Stimulated activated CD4-positive, alpha-beta T cell treated with anti-CD3 and anti-CD28 coated beads, Interleukin-2, amount 100 ng/mL, for 24 hours (primary cell): ENCODE measurements at places on chromosomes 6 and 20.

DNA sequence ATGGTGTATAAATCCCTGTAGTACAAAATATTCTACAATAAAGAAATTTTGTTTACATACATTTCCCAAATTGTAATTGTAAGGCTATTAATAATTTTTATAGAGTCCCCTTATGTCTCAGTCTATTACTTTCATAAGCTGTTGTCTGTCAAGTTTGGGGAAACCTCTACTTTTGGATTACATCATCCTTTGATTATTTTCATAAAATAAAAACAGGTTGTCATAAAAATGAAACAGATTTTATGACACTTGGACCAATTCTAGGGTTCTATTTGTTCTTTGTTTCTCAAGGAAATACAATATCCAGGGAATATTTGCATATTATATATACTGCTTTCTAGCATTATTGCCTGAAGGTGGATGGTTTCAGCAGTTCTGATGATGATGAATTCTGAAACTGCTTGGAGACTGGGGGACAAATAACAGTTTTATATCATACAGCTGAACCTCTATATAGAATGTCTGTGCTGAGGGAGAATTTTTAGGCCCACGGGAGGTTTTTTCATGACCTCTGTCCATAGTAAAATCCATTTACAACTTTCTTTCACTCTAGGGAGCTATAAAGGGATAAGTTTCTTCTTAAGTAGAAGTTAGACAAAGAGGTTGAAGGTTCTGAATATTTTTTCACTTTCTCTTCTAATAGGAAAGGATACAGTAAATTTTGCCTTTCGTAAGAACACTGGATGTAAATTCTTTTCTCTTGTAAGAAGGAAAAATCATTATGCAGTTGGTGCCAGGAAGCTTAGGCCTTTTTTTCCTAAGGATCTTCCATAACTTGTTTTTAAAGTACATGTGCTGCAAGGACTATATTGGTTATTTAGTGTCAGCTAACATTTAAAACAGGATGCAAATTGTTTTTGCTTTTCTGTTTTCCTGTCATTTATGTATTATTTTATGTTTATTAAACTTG, 58.0 kb downstream of the CD2AP start:
- DNase-seq = no peak

GRCh38 chr6:89489078-89489477, 56.1 kb downstream of the ANKRD6 start:
- no peak for DNase-seq

DNA sequence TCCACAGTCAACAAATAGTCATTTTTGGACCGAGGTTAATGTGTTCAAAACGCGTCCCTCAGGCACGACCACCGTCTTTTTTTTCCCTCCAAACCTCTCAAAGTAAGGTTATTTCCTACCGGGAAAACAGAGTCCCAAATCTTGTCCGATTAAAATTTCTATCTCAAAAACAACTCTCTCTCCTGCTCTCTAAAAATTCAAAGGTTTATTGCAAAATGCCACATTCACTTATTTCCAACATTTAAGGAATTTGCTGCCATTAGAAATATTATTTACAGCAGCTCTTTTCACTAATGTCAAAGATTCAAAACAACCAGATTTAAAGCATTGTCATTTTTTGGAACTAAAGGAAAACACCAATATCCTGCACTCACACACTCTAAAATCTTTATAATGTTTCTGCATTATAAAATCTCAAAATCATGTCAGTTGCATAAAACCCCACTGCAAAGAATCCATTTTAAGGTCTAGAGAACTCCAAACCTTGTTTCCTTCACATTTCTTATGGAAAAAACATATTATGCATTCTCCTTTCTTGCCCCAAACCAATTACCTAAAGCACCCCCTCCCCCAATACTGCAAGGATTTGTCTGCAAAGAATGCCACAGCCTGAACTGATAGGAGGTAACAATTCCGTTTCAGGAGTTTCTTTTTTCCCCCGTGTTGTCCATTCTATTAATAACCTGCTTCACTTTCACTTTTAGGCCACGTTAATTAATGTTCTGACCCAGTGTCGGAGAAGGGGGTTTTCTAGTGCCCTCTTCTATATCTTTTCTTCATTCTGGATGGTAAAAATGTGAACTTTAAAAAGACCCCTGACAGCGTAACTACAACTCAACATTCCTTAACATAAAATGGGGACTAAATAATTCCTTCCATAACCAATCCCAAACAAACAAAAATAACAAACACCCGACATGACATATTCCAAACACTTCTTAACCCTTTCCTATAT, 1.4 kb downstream of the NRN1 start:
- DNase-seq = no peak

DNA sequence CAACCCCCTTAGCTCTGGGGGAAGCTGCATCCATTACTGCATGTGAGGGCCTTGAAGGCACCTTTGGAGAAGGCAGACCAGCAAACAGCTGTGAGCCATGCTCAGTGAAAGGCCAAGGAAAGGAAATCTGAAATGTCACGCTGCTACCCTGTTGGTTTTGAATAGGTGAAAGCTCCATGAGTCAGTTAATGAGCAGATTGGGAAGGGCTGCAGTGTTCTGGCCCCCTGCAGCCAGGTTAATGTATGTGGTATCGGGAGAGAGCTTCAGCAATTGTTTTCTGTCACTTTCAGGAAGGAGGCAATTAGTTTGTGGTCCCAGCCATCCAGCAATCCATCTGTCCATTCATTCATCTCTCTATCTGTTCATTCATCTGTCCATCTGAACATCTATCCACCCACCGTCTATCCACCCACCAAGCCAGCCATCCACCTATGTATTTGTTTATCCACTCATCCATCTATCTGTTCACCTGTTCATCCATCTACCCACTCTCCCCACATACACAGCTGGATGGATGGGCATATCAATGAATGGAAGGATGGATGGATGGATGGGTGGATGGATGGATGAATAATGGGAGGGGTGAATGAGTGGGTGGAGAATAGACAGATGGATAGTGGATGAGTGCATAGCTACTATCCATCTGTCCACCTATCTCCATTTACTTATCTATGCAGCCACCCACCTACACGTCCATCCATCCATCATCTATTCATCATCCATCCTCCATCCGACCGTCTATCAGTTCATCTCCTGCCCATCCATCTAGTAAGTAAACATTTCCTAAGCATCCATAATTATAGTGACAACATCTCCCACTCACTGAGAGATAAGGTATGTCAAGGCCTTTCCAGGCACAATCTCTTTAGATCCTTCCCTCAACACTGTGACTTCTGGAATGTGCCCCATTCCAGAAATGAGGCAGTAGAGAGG, 16.0 kb downstream of the PCK1 start:
- DNase-seq = no peak

- no peak for DNase-seq
Measured at GRCh38 chr20:37464611-37465010, 56.4 kb upstream of the NNAT start.

DNA sequence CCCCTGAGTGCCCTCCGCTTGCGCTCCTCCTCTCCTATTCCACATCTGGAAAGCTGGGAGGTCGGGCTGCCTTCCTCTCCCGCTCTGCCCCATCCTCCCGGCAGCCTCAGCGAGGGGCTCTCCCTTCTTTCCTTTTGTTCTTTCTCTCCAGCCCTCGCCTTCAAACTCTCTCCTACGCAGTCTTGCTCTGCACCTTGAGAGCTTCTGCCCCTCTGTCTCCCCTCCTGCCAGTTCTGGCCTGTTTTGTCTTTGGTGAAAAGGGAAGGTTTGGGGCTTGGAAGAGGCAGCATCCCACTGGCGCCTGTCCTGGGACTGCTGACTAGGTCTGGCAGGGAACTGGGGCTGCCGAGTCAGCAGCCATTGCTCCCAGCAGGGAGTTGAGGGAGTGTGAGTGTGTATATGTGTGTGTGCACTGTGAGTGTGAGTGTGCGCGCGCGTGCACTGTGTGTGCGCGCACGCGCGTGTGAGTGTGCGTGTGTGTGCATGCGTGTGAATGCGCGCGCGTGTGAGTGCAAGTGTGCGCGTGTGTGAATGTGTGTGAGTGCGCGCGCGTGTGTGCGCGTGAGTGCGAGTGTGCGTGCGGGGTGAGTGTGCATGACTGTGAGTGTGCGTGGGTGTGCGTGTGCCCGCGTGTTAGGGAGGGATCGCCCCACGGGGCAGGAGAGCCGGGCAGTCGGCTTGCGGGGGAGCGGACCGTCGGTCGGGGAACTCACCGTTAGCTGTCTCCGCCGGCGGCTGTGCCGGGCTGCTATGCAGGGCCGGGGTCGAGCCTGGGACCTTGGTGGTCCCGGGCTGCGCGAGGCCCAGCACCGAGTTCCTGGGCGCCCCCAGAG, 523 bp downstream of the CPXM1 start:
- DNase-seq = peak; percentile 29

- no peak for DNase-seq
Measured at GRCh38 chr6:82362878-82363427, 664 bp upstream of the TPBG start.

GRCh38 chr20:3651204-3651962, 11.8 kb downstream of the GFRA4 start:
- no peak for DNase-seq

- DNase-seq = peak; percentile 19
Measured at GRCh38 chr6:110590821-110591351, 114.5 kb upstream of the SLC22A16 start.

DNA sequence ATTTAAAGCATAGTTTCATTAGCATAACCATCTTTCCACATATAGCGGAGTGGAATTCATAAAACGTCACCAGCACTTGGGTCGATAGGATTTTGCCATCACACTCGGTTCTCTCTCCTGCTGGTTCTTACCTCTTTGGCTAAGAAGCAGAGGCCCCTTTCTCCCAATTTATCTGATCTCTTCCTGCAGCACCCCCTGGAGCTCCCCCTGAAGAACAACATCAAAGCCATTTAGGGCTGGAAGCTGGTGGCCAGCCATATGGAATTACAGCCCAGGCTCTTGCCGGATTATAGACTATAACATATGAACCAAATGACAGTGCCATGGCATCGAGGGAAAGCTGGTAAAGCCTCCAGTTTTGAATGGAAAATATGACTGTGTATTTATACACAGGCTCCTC, 6.4 kb upstream of the KIF6 start:
- no peak for DNase-seq

- DNase-seq = no peak
Measured at GRCh38 chr6:79094938-79095337, 16.9 kb upstream of the PHIP start.

DNA sequence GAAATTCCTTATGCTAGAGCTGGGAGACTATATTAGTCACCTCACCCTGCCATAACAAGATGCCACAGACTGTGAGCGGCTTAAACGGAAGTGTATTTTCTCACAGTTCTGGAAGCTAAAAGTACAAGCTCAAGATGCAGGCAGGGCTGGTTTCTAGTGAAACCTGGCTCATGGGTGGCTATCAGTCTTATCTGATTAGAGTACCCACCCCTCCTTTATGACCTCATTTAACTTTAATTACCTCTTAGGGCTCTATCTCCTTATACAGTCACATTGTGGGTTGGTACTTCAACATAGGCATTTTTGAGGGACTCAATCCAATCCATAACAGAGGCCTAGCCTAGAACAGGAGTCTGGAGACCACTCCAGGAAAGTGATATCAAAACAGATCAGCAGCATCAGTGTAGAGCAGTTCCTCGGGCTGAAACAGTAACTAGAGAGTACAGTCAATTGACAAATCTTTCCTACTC, 2.3 kb upstream of the SNRNP48 start:
- no peak for DNase-seq

DNA sequence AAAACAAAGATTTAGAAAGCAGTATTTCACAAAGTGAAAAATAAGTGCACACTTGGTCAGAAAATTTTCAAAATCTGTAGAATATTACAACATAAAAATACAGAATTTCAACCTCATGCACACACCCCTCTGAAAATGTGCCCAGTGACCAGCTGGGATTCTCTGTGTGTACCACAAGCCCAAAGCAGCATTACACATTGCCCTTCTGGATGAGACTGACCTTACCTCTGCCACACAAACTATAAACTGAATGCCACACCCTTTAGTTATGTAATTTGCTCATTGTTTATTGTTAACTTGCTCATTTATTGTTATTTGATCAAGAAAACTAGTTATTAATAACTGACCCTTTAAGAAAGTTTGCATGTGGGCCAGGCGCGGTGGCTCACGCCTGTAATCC, 303.0 kb downstream of the FOXC1 start:
- no peak for DNase-seq

GRCh38 chr6:158769771-158770432, 49.3 kb downstream of the EZR start:
- DNase-seq = no peak

DNA sequence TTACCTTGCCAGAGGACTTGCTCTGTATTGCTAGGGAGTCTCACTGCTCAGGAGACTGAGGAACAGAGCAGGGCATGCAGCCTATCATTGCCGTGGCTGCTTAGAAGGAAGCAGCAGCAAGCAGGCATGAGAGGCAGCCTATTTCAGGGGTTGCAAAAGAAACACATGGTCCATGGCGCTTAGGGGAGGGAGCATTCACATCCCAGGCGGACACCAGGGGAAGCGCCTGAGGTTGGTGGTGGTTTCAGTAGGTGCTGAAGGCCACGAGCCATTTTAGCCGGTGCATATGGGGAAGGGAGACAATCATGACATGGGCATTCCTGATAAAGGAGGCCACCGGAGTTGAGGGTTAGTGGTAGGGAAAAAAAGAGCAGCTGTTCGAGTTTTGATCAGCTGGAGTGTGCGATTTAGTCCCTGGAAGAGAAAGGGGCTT, 20.9 kb downstream of the FARS2 start:
- DNase-seq = no peak

DNA sequence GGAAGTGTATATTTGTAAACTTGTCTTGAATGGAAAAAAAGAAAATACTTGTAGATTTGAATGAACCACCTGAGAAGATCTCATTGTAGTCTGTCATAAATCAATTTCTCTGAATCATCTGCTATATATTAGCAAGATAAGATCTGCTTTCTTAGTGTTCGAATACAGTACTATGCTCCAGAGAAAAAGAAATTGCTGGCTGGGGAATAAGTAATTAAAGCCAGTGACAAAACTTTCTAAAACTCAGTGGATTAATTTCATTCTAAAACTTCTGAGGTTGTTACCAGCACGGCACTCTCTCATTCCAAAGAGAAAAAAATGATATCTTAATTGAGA, 22.4 kb upstream of the MROH8 start:
- no peak for DNase-seq

DNA sequence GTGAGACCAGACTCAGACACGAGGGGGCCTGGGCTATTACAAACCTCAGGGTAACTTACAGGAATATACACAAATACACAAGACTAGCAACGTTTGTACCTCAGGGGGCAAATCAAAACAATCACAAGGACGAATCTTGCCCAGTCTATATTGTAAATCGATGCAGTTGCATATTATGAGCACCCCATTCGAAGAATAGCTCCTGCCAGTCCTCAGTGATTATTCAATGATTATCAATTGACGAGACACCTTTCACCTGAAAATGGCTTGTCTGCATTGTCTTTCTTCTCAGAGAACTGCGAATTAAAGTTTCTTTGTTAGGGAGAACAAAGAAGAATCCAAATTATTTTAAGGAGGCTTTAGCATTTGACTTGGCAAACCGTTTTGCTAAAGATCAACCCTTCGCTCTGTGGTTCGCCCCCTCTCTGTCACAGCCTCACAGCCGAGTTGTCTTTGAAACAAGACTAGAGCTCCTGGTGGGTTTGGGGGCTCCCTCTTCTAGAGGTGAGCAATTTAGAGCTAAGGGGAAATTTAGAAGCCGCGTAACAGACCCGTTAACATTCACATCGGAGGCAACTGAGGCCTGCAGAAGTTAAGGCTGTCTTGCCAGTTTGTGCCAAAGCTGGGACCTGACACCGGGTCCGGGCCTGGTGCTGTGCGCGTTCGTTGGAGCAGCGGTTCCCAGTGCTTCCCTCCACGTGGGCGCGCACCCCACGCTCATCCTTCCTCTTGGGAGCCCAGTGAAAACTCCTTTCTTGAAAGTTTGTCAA, 24.9 kb upstream of the MAP3K7 start:
- DNase-seq = no peak
